ENCODE measurements at places on chromosomes 7 and 10.

DNA sequence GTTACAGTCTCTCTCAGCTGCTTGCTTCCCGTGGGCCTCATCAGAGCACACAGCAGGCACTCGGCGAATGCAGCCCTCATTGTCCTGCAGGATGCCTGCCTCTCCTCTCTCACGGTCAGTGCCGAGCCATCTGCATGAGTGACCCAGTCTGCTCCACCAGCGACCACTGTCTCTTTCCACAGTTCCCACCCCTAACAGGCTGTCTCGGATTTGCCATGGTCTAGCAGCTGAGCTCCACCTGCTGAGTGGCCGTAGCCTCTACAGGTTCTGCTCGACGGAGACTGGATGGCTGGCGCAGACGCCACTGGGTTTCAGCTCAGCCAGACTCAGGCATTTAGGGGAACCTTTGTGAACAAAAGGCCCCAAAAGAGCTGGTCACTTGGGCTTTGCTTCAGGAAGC, 209.4 kb upstream of the FOXK1 start:
- no peak for DNase-seq

DNA sequence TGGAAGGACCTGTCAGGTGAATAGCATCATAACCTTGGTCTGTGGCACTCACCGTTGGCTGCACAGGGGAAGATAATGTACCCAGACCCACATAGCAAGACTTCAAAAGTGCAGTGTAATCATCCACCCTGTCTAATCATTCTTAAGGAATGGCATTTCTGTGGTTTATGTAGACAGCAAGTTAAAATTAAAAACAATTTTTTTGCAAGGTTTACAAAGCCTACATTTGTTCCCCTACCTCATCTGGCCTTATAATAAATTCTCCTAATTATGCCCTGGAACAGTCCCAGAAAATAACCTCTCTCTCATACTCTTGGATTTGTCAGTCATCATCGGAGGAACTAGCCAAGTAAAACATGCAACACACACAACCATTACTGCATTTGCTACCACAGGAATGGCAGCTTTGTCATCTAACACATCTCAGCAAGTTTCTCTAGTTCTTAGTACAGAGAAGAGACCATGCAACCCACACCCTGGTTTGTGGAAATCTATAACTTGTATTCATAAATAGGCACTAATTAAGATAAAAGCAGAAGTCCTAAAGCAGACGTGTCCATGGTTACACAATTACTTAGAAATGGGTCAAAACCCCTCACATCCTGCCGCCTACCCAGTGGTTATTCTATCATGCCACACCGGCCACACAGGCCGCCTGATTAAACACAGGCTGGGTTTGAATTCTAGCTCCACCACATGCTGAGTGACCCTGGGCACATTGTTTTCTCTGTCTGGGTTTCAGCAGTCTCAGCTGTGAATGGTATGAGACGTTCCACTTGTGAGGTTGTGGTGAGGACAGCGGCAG, 19.1 kb downstream of the ABLIM1 start:
- no peak for DNase-seq

DNA sequence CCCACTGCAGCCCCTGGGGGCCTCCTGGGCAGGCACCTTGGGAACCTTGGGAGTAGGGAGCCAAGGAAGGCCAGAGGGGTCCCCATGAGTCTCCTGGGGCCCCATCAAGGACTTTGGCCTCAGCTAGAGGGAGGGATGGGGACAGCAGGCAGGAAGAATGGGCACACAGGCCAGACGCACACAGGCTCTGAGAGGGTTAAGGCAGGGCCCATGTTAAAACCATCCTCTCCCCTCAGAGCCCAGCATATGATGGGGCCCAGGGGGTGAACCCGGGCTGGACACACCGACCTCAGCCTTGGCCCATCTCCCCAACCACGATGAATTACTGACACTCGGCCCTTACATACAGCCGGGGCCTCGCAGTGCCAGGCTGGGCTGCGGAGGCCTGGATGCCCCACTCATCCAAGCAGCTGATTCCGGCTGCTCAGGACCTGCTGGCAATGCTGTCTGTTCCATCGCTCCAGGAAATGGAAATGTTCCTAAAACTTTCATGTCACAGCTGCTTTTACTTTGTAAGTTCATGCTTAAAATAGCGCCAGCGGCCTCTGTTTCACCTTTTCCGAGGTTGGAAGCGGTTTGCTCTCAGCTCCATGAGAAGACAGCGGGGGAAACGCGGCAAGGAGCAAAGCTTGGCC, 17.3 kb upstream of the INPP5A start:
- DNase-seq = no peak

- DNase-seq = no peak
Observed at GRCh38 chr7:5094641-5095040, 49.0 kb downstream of the RBAK start.

- DNase-seq = peak; percentile 5
Observed at GRCh38 chr10:115417585-115418265, 324.6 kb downstream of the ATRNL1 start.

DNA sequence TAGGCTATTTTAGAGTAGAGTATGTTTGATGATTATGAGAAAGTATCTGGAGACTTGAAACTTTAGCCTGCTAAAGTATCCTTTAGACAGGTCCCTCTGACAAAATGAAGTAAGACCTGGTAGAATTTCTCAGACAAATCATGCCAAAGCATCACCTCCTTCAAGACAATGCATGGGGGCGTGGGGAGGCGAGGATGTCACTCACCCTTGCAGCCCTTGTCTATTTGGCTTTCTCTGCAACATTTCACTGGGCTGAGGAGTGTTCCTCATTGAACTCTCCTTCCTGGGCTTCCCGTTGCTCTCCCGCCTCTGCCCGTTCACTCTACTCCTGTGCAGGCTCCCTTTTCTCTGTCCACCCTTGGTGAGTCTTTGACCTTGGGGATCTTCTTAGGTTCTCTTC, 98.5 kb downstream of the JAZF1 start:
- DNase-seq = no peak

- no peak for DNase-seq
Observed at GRCh38 chr10:35335133-35336083, 901 bp upstream of the CCNY start.

GRCh38 chr7:53740971-53741370, 705.5 kb downstream of the POM121L12 start:
- DNase-seq = no peak

DNA sequence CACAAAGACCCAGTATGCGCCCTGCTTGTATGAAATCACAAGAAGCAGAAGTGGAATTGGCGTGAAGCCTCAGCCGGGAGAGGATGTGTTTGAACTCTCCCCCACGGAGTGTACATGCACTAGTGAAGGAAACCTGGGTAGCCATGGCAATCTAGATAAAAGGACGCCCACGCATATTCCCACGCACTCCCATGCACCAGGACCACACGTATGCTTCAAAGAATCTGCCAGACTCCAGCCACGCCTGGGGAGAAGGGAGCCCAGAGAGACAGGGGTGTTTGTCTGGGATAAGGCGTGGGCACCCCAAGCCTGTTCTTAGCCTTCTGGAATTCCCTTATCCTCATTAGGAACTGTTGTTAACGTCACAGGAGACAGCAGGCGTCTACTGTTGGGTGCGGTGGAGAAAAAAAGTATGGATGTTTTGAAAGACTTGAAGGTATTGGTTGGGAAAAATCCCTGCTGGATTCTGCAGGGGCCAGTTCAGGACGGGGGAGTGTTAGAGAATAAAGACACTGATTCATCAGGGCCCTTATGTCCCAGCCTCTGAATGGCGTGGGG, 28.9 kb upstream of the ECHDC3 start:
- no peak for DNase-seq

DNA sequence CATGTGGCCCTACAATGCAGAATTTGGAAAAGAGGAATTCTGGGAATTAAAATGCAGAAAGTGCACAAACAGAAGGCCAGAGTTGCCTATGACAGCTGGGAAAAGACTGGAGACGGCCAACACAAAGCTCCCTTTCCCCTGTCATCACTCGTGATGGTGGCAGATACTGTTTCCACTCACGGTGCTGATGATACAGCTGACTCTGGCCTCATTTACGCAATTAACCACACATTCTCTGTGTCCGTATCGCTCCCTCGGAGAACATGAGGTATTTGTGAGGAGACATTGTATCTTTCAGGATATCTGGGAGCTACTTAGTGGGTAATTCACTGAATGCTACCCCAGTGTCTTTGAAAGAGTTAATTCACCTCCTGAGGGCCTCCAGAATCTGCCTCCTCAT, 172.8 kb downstream of the TAX1BP1 start:
- no peak for DNase-seq

DNA sequence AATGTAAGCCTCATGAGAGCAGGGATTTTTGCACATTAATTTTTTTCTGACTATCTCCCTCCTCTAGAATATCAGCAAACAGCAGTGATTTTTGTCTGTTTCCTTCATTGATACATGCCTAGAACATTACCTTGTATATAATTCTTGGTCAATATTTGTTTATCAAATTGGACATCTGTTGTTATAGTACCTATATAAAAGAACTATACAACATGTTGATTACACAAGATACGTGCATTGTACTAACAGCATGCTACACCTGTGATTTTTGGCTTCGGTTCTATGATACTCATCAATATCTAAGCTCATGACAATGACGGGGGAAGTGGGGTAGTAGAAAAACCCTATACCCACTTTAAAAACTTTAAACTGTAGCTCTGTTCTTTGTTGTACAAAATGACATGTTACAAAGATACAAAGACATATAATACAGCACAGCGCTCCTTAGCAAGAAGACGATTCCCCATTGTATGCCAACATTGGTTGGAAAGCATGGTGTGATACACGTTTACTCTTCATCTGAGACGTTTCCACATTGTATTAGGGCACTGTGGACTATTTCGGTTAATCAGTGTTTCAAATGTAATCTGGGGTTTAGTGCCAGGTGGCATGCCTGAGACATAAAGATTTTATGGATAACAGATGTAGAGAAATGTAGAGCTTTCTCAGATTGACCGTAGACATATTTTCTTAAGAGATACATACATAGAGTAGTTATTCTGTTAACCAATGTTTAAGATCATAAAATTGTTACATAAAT, 70.5 kb upstream of the FOXP2 start:
- no peak for DNase-seq

- no peak for DNase-seq
Observed at GRCh38 chr10:122387572-122387971, 13.1 kb downstream of the PLEKHA1 start.

DNA sequence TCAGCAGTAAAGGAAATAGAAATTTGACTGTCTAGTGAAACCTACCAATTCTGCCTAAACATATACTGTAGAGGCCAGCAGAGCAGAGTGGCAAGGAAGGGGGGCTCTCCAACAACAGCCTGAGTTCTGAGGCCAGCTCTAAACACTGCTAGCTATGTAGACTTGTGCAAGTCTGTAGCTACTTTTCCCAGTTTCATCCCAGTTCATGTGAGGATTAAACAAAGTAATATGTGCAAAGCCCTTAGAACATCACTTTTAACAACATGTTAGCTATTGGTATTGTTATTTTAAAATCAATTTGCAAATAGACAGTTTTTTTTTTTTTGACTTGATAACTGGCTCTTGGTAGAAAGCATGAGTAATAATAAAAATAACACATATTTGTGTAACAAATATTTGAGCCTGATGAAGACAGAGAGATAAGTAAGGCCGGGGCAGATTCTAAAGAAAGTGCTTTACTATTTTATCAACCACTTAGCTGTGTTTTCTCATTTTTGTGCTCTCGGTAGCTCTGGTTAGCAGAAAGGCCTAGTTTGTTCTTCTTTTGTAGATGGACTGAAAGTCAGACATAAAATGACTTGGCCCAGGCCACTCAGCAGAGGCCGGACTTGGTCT, 9.3 kb downstream of the CHST12 start:
- DNase-seq = no peak
